Vagina (tissue), 2 donors: ENCODE measurements at places on chromosomes 7 and 10.

DNA sequence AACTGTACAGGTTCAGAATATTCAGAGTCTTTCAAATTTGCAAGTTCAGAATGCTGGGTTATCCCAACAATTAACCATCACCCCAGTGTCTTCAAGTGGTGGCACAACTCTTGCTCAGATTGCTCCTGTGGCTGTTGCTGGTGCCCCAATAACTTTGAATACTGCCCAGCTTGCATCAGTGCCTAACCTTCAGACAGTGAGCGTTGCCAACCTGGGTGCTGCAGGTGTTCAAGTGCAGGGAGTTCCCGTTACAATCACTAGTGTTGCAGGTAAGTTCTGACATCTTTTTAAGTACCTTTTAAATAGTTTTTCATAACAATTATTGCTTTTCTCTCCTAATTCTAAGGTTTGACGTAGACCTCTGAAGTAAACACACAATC, 2.7 kb downstream of the SP4 start:
- no peak for DNase-seq

DNA sequence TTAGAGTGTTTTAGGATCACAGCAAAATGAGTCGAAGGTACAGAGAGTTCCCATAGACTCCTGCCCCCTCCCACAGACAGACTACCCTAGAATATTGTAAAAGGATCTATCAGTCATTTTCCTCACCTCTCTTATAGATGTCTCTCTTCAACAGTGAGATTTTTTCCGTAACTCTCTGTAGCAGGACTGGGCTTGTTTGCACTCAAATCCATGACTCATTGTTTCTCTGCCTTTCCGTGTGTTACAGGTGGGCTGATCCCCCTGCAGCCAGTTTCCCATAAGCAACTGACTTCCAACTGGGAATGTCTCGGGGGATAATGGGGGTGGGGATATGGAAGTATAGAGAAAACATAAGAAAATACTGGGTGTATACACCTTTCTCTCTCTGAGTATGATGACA, 921.0 kb downstream of the GATA3 start:
- DNase-seq = no peak

DNA sequence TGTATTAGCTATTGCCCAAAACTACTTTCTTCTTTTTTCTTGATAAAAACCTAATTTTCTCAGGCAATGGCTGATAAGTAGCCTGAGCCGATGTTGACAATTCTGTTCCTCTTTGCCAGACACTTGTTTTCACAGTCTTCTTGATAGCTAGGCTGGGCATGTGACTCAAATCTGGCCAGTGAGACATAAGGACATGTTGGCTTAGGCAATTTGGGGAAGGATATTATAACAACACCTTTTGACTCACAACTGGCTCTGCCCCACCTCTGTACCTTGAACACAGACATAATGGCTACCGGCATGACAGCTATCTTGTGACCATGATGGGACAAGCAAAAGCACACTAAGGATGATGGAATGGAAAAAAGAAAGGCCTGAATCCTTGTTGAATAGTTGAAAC, 72.9 kb upstream of the GPR22 start:
- no peak for DNase-seq

DNA sequence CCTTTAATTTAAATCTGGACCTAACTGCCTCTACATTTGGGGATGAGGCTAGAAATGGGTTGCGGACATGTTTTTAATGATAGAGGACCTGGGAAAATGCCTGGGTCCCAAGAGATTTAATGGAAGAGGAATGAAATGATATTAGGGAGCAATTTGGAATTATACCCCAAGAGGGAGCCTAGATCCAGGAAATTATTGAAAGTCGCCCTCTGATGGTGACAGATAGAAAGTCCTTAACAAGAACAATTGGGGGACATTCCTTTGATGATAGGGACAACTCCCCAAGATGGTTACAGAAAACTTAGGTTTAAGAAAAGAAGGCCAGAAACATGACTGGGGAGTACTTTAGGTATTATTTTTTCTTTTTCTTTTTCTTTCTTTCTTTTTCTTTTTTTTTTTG, 9.5 kb upstream of the TSGA13 start:
- DNase-seq = no peak

GRCh38 chr7:25303281-25304181, 75.2 kb upstream of the NPVF start:
- DNase-seq = no peak

GRCh38 chr10:96244354-96244753, 27.0 kb downstream of the BLNK start:
- peak; percentile 22 for DNase-seq

- no peak for DNase-seq
These were observed 105.3 kb downstream of the GPR158 start for GRCh38 chr10:25280076-25280475.

DNA sequence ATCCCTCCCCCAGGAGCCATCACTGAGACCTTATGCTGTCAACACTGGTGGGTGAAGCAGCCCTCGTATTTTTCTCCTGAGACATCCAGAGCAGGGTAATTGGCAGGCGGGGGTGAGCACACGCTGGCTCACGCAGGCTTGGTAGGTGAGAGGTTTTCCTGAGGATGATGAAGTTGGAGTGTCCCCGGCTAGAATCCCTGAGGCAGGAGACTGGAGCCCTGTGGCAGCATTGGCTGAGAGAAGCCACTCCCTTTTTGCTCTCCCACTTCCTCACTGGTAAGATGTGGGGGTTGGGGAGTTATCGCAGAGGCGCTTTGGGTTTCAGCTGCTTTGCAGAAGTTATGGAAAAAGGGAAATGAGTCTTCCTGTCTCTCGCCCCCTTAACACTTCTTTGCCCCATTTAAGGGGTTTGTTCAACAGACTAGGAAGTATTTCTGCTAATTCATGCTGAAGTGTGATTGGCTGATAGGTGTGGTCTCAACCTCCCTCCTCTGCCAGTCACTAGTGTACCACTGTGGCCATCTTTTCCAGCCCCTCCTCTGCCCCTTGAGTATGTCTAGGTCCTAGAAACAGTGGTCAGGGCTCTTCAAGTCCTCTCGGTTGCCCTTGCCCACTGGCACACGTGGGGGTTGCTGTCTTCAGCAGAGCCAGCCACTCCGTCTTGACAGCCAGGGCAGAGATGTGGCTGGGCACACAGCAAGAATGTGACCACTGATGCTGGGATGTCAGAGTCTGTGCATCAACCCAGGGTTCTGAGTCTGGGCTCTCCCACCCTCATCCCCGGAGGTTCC, 5.7 kb downstream of the ARPC1B start:
- DNase-seq = no peak

GRCh38 chr10:77836299-77836820, 90.2 kb downstream of the DLG5 start:
- no peak for DNase-seq

DNA sequence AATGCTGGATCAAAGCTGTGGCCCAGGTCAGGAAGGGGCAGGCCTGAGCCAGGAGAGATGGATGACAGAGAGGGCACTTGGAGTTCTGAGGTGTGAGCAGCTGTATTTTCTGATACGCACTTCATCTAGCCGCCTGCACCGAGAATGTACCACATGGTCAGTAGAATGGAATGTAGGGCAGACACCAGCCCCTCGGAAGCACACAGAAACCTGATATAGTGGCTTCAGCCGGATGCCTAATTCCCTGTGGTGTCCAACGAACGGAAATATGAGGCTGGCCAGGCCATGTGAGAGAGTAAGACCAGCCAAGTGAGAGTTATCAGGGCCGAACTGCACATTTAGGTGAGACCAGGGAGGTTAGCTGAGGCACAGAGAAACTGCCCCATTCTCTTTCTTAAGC, 46.7 kb upstream of the PLCE1 start:
- no peak for DNase-seq

DNA sequence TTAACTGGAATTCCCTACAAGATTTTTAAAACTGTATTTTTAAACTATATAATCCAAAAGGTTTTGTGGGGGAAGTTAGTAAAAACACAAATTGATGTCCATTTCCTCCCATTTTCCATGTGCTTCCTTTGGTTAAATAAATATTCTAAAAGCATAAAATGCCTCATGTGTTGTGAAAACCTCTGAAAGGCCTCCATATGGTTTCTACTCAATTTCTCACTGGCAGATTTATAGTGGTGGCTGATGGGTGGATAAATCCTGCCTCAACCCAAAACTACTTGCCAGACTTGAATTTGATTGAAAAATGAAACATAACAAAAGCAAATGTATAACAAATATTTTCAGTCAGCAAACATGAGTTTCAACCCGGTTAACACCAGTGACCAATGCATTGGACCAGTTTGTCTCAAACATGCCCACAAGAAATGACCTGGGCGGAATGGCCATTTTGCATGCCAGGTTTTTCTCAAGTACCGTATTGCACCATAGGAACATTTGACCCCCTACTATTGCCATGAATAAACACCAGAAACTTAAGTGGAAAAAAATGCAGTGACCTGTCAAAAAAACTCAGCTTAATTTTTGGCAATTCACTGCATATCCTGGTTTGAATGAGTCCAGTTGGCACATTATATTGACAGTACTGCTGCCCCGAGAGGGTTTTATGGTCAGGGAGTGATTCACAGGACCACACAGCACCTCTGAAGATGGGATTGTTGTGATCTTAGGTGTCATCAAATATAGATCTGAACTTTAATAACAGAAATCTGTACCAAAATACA, 454.6 kb upstream of the ANKRD30A start:
- DNase-seq = no peak

DNA sequence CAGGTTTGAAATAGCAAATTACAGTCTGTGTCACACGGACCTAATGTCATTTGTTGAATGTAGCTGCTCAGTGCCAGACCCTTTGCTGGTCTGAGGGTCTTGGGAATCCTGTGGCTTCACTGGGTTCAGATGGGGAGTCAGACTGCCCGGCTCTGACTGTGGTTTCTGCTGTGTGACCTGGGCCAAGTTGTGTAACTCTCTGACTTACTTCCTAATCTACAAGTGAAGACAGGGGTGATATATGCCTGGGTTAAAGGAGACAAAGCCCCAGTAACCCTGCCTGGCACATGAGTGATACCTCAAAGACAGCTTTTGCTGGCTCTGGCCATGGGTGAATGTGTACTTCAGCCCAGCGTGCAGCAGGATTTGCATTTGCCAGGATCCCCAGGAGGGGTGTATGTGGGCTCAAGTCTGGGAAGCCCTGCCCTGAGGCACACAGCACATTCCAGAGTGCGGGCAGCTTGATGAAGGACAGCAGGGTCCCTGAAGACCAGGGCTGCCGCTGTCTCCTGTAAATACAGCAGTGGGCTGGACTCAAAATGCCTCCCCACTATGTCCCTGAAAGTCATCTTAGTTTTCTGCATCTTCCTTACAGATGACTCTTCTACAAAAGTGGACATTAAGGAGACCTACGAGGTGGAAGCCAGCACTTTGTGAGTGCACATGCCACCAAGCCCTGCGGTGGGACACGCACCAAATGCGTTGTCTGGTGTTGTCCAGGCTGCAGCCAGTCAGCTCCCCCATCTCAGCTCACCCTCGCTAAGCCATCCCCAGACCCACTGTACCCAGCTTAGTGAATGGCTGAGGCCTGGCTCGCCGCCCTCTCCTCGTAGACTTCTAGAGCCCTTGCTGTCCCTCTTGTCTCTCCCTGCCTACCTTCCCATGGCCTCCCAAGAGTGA, 16.4 kb downstream of the NACAD start:
- no peak for DNase-seq

GRCh38 chr10:101287183-101287996, 58.1 kb upstream of the LBX1 start:
- DNase-seq = no peak

GRCh38 chr10:58857251-58857805, 319.1 kb upstream of the PHYHIPL start:
- DNase-seq = no peak

DNA sequence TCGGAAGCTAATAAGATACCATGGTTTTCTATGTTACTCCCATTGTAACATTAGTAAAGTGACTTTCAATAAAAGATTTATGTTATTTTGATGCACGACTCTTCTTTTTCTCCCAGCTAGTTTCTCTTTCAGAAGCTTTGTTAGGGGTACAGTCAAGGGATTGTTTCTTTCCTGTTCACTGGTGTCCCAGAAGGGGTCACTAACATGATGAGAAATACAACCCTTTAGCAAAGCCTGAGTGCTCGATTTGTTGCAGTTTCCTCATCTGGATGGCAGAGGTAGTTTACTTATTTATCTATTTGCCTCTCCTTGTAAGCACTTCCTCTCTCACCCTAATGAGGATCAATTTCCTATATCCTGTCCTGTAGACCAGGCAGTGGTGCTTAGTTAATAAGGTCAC, 17.0 kb downstream of the SRI start:
- DNase-seq = no peak

DNA sequence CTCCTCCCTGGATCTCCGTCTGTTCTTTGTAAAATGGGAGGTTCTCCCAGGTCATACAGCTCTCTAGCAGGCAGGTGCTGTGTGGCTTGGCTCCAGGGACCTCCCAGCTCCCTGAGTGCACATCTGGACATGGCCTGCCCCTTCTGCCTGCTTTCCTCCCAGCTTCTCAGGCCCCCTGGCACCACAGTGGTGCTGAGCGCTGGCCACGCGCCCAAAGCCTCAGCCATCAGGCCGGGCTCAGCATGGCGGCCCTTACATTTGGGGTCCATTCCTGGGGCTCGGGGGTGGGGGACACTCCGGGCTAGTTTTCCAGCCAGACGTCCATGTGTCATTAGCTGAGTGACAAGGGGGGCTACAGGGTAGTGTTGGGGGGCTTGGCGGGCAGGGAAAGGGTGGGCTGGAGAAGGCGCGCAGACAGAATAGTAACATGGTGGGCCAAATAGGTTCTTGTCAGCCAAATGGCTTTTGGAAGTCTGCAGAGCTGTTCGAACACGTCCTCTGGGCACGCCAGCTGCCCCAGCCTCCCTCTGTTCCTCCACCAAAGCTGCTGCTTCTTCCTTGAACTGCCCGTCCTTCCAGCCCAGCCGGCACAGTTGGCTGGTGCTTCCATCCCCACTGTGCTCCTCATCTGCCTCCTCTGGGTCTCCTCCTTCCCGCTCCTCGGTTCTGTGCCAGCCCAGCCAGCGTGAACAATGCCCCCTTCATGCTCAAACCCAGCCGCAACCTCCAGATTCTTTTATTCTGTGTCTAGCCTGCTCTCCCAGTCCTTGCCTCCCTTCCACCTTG, 65.9 kb downstream of the GOLGA7B start:
- DNase-seq = no peak

DNA sequence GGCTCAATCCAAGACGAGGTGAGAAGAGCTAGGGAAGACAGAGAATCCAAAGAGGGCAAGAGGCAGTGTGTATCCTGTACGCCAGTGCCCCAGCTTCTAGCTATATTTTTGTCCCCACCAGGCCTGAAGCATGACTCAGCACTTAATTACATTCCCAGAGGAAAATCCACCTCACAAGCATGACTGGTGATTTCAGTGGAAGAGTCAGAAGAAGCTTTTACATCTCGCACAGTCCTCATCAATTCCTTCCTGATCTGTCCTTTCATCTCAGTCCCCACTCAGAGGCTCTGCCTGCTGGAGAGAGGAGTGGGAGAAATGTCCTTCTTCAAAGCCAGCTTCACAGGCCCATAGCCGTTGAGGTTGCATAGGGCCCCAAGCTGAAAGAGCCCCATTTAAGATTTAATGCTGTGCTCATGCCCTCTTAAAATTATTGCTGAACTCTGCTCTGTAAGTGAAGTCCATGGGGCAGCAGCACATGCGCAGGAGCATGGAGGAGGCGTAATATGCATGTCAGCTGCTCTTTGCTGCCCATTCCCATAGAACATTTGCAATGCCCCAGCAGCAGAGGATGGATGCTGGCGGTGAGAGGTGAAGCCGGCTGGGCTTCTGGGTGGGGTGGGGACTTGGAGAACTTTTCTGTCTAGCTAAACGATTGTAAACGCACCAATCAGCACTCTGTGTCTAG, 39.0 kb upstream of the AOAH start:
- DNase-seq = no peak

- DNase-seq = no peak
These were observed 11.6 kb upstream of the SVIL start for GRCh38 chr10:29646238-29646902.
